Activated naive CD4-positive, alpha-beta T cell (primary cell): ENCODE measurements at places on chromosomes 5 and 9.

GRCh38 chr9:125551781-125552180 is 155.2 kb downstream of the MAPKAP1 start:
- DNase-seq: no peak

- DNase-seq: no peak
These were observed 10.5 kb upstream of the NDST1 start for GRCh38 chr5:150497274-150497988.

DNA sequence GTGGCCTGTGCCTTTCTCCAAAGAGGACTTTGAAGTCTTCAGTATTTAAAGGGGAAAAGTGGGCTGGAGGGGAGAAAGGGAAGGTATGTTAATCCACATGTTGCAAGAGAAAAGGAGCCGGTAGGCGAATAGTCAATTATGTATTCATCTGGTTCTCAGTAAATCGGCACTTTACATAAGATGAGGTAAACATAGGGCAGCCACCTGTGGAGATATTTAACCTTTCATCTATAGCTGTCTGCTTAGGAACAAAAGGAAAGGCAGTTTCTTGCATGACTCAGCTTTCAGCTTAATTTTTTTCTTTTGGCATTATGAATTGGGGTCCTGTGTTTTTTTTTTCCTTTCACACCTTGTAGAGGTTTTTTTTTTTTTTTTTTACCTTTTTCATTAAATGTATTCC is 42.2 kb downstream of the FGD3 start:
- no peak for DNase-seq

DNA sequence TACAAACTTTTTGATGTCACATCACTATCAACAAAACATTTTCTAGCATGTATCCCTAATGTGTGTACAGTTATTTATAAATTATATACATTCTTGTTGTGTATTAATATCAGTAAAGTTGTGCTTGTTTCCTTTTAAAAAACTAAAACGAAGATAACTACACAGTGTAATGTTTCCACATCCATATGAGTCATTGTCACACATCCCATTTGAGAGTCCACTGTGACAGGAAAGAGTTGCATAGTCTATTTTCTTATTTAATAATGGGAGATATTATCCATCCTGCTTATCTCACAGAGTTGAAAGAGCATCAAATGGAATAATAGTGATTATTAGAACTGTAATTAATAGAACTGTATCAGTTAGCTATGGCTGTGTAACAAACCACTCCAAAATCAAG is 434.0 kb upstream of the CLINT1 start:
- DNase-seq: no peak

- DNase-seq: no peak
These were observed 39.3 kb downstream of the CEP72 start for GRCh38 chr5:651296-652022.

GRCh38 chr5:145925803-145926202 is 10.6 kb upstream of the SH3RF2 start:
- DNase-seq: no peak

- no peak for DNase-seq
These were observed 2330.6 kb downstream of the MAT2B start for GRCh38 chr5:165836046-165836445.

GRCh38 chr9:98162613-98163012 is 29.8 kb downstream of the CORO2A start:
- DNase-seq: no peak

- peak; percentile 70 for DNase-seq
These were observed 596 bp downstream of the IRF1 start for GRCh38 chr5:132489871-132490483.

- no peak for DNase-seq
These were observed 252.8 kb downstream of the MAST4 start for GRCh38 chr5:66848749-66849641.

- no peak for DNase-seq
These were observed 234.8 kb downstream of the AUH start for GRCh38 chr9:91126761-91127445.

DNA sequence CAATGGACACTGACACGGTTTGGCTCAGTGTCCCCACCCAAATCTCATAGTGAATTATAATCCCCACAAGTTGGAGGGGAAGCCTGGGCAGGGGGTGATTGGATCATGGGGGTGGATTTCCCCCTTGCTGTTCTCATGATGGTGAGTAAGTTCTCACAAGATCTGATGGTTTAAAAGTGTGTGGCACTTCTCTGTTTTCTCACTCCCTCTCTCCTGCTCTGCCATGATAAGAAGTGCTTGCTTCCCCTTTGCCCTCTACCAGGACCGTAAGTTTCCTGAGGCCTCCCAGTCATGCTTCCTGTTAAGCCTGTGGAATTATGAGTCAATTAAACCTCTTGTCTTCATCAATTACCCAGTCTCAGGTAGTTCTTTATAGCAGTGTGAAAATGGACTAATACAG is 115.8 kb upstream of the KIF2A start:
- DNase-seq: no peak

GRCh38 chr9:15711931-15712330 is 159.1 kb downstream of the CCDC171 start:
- DNase-seq: no peak
